ENCODE measurements at places on chromosomes 2 and 18. TPM values are rescaled to one million over a fixed set of nuclear protein-coding genes. Genes with fewer than 3 reads are reported as not detected.

- no peak for DNase-seq
These were observed 167.4 kb downstream of the CAPN13 start for GRCh38 chr2:30639836-30640235.

GRCh38 chr2:139940686-139941085 lies 1160.5 kb upstream of the NXPH2 start:
- DNase-seq = no peak

GRCh38 chr2:134261398-134262131 lies 7.7 kb downstream of the MGAT5 start:
- DNase-seq = no peak

MYO5B gene
- total RNA-seq = 0.12 TPM

GRCh38 chr2:21331625-21332370 lies 208.0 kb downstream of the TDRD15 start:
- DNase-seq = no peak

- no peak for DNase-seq
These were observed 56.4 kb downstream of the PLB1 start for GRCh38 chr2:28552045-28552823.

GRCh38 chr2:237533668-237534161 lies 32.7 kb upstream of the PRLH start:
- DNase-seq = no peak
